Astrocyte of the spinal cord (primary cell): ENCODE measurements at places on chromosomes 7 and 10.
A peak's percentile ranks its signal among the peaks of the same experiment; 100 is the strongest.

GRCh38 chr7:157465891-157466866, 129.4 kb downstream of the DNAJB6 start:
- DNase-seq: no peak

DNA sequence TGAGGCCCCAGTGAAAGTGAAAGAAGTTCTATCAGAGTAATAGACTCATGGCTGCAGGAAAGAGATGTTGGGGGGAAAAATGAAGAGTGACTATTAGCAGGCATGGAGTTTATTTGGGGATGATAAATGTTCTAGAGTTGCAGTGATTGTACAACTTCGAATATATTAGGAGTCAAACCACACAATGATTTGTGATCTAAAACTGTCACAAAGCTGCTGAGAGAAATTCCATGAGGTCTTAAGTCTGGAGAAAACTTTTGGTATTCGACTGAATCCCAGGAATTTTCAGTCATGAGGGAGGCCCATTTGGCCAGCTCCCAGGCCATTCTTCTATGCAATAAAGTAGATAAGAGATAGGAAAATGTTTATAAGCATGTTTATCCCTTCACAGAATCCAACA, 55.9 kb upstream of the UNC5B start:
- no peak for DNase-seq

DNA sequence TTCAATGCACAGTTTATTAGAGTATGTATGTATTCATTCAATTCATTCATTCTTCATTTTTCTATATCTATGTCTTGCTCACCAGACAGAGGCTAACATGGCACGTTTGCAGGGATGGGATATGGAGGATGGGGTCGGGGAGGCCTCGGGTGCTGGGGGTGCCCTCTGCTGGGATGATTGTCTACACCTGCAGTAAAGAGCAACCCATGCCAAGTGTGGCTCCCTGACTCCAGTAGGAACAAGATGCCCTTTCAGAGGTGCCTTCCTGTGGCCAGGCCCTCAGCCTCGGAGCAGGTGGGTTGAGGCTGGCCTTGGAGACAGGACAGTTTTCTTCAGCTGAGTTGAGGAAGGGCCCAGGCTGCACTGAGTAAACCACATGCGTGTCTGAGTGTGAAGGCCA, 157.2 kb downstream of the SH2D4B start:
- no peak for DNase-seq

DNA sequence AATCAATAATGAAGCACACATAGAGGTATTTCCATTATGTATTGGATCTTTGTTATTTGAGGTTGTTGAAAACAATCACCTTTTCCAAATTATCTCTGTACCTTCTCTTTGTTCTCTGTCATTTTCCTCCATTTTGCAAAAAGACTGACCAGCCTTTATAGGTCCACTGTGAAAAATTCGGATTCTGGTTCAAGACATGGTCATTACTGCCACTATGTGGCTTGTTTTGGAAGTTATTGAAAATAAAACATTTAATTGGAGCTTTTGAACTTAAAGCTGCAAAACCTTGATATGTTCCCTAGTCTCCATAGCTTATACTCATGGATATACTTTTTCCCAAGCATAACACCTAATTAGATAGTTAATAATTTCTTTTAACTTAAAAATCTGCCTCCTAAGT, 1094.4 kb downstream of the NRG3 start:
- peak; percentile 43 for DNase-seq

DNA sequence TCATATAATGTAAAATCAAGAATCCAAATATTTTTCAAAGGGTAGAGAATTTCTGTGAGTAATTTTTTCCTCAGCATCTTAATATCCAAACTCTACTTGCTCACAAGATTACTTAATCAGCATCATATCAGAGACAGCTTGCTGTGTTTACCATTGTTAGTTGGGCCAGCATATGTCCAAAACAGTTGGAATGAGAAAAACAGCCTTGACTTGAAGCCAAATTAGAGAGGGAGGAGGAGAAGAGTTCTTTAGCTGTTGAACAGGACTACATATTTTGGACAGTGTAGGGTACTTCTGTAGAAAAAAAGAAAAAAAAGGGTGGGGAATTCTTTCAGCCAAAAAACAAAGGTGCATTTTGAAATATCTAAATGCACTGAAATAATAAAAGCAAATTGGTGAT, 69.8 kb downstream of the HDAC9 start:
- DNase-seq: no peak

GRCh38 chr10:121076776-121077715, 225.9 kb downstream of the WDR11 start:
- peak; percentile 24 for DNase-seq

DNA sequence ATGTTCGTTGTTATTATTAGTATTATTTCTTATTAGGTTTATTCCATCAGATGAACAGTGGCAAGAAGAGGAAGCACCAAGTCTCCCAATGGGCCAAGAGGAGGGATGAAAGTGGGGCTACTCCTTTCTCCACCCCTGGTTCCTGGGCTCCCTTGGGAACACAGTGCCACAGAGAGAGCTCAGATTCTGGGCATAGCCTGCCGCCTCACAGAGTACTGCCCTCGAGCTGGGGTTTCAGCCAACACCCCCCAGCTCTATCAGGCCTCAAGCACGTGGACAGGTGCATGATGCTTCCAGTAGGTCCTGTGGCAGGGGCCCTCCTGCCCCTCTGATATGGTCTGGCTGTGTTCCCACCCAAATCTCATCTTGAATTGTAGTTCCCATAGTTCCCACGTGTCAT, 103.6 kb upstream of the RNF32 start:
- DNase-seq: no peak
